ENCODE measurements at places on chromosomes 1 and 21.

- no peak for DNase-seq
These were observed 28.1 kb downstream of the AHDC1 start for GRCh38 chr1:27575840-27576331.

- DNase-seq, result no peak
These were observed 4.5 kb upstream of the FOXO6 start for GRCh38 chr1:41356752-41357151.

- DNase-seq, result no peak
These were observed 44.8 kb downstream of the BACH1 start for GRCh38 chr21:29343519-29343918.

DNA sequence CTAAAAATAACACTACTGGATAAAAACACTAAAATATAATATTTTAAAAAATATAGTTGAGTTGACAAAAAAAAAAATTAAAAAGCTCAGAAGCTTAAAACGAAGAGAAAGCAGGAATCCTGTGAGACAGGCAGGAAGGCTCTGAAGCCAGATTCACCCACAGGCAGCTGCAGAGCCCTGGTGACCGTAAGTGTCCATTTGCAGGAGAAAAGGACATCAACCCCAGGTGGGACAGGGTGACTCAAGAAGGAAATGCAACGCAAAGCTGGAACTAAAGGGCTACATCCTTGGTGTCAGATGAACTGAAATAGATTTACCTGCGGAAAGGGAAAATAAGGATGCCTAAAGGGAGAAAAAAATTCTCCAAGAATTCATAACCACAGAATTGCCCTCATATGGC lies 46.8 kb downstream of the USP24 start:
- no peak for DNase-seq

DNA sequence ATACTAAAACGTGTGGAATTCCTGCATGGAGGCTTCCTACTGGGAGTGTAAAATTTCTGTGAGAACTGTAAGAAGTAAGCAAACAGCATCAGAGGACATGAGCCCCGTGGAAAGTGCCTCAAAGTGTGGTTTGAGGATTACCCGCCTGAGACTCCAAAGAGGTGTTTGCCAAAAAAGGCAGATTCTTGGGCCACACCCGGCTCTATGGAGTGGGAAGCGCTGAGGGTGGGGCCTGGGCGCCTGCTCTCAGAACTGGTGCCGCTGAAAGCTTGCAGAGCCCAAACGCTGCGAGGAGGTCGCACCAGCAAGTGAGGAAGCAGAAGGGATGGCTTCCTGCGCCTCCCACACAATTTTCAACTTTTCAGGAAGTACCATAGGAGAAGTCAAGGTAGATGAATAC lies 43.0 kb upstream of the PSEN2 start:
- no peak for DNase-seq

GRCh38 chr1:20282533-20282932 lies 8.1 kb upstream of the VWA5B1 start:
- no peak for DNase-seq

DNA sequence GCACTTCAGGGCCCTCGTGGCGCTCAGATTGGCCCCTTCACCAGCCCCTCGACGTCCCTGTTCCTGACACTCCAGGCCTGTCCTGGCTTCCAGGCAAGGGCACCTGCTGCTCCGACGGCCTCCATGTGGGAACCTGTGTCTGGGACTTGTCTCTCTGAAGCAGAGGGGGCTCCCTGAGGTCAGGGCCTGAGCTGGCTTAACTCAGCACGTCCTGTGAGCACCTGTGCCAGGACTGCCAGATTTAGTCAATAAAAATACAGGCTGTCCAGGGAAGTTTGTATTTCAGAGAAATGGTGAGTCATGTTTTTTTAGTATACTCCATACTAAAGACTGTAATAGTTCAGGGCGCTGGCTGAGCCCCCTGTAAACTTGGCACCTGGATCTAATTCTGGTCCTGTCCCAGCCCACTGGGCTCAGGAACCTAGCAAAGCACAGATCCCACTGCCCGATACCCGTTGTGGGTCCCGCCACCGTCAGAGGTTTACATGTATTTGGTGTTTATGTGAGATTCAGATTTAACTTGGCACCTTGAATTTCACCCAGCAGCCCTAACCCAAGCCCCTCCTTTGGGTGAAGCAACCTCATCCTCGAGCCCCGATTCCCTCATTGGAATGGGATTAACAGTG lies 109.9 kb upstream of the IFFO2 start:
- no peak for DNase-seq

DNA sequence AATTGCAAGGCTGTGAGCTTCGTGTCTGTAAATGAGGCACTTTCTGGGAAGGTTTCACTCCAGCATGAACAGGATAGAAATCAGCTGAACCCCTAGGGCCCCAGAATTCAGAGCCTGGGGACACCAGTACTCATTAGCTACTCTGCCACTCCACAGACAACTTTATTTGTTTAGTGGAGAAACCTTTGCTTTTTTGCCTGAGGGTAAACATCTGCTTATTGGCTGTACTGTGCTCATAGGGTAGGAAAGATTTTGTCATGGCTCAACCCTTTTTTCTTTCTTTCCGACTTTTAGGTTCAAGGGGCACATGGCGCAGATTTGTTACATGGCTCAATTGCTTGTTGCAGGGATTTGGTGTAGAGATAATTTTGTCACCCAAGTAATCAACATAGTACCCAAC lies 138.4 kb upstream of the BACE2 start:
- DNase-seq, result no peak

DNA sequence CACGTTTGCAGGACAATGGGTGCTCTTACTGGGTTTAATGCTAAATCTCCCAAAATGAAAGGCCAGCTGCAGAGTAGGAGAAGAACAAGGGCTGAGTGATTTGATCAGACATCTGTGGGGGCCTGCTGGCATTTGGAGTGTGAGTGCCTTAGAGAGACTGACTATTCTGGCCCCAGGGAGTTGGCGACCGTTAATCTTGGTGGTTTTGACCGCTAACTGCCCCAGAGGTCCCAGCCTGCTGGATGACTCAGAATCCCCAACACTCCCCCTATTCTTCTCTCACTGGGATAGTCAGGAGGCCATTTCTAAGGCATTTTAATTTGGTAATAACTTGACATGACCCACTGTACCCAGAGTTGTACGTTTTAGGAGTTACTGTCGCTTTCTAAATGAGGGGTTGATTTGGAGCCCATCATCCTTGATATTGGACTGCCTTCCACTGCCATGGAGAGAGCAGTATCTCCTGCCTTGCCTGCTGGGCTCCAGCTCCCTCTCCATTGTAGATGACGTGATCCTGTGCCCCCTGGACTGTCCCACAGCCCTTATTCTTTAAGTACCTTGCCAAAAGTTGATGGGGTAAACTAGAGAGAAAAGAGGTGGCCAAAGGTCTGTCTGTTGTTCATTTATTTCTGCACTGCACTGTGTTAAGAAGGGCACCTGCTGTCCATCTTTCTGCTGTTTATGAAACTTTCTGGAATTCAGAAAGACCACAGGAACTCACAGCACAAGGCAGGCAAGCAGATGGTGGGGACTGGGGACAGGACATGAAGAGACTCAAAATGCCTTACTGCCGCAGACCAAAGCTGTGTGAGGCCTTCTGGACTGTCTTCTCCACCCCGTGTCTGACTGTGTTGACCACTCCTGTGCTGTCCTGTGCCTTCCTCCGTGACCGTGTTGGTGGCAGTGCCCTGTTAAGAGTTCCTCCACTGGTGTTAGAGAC lies 98.2 kb upstream of the ARTN start:
- DNase-seq, result no peak

DNA sequence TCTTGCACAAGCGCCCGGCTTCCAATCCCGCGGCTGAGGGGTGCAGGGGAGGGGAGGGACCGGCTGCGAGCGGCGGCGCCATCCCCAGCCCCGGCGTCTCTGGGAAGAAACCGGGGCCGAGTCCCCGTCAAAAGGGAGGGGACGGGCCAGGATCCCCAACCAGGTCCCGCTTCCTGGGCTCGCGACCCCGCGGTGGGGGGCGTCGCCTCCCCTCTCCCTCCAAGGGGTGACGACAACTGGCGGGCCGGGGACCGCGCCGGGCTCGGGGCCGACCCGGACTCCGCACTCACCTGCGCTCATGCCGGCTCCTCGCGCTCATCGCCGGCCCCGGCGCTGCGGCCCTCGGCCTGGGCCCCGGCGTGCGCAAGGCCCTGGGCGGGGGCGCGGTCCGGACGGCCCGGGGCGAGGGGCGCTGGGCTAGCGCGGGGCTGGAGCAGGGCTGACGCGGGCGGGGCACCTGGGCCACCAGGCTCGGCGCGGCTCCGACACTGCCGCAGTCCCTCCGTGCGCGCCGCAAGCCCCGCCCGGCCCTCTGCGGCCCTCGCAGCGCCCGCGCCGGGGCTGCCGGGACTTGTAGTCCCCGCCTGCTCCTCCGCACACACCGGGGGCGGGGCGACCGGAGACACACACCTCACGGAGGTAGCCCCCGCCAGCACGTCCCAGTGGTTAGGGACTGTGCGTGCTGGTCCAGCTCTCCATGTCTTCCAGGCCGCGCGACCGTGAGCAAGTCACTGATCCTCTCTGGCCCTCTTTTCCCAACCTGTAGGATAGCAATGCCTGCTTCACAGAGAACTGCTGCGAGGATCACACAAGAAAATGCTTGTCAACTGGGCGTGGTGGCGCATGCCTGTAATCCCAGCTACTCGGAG lies at the start of gene ATP13A2:
TSS of gene ATP13A2 (minus strand) at position 490 of the 869 bp plus-strand sequence. CDS start at position 300, 190 bp downstream.
- peak; percentile 75 for DNase-seq

DNA sequence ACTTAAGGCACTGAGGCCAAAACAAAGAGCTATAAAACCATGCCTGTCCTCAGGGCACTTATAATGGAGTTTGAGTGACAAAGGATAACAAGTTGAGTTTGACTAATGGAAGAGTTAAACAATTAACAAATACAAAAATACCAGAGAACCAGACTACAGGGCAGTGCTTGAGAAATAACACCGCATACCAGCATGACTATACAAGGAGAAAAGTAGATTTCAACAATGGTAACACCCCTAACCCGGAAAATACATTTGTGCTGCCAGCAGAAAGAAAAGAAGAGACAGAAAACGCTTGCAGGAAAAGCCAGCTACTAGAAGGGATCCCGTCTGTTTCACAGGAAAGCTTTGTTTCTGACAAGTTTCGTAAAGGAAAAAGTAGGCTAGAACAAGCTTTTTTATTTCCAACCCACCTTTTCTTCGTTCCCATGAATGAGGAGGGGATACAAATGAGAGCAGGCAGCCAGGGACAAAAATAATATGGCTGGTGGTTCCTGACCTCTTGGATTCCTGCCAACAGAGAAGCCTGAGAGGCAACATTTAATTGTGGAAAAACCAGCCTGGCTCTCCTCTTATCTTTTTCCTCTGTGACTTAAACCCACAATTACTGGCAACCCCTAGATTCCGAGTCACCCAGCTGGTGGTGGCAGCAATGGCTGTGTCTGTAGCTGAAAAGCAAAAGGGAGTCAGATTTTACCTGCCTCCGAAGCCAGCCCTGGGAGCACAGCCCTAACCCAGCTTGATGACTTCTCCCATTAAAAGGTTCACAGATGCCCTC lies 56.5 kb downstream of the WLS start:
- no peak for DNase-seq

DNA sequence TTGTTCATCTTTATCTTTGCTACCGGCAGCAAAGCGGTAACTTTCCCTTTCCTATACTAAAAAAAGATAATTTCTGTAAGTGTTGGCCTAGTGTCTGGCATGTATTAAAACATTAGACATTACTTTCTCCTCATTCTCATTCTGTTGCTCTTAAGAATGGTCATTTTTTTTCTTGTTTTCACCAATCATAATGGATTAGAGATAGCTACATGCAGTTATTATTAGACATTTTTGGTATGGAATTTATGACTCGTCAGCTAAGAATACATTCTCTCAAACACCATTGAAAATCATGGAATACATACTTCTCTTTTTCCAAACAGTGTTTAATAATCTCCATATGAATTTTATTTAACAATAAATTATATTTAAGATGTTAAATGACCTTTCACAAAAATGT lies 1154.6 kb downstream of the BRINP3 start:
- no peak for DNase-seq

GRCh38 chr1:185816460-185816859 lies 82.3 kb downstream of the HMCN1 start:
- DNase-seq, result no peak

GRCh38 chr1:152335399-152335798 lies 10.4 kb upstream of the FLG start:
- no peak for DNase-seq

DNA sequence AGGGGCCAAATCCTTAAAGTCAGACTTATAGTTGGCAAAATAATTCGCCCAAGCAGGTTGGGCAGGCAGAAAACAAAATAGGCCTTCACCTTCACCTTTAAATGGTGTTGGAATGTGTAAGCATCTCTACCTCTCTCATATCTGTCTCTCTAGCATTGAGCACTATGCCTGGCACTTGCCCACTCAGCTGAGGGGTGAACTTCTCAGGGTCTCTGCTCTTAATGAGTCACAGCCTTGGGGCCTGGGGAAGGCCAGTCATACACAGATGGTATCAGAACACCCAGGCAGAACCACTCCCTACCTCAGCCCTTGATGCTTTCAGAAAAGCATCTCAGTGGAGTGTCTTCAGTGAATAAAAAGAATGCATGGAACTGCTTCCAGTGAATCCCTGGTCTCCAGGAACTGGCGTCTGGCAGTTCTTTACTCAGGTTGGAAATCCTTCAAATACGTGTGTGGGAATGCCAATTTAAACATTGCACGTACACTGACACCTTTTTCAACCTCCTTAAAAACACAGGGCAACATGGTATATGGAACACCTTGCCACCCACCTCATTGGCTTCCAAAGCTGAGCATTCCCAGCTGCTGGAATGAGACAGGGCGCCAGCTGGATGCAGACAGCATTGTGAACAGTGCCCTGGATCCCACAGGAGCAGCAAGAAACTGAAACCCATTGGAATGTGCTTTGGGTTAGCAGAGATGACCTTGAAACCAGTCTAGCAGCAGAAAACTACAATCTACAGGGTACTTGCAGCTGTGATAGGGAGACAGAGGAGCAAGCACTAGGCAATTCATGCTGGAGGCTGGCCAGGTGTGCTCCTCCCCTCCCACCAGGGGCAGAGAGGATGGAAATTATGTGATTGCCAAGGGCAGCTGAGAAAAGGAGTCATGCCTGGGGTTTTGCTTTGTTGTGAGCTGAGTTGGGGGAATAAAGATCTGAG lies 30.0 kb downstream of the ZNF697 start:
- no peak for DNase-seq

GRCh38 chr1:201299968-201300367 lies 16.7 kb downstream of the PKP1 start:
- DNase-seq, result no peak

- DNase-seq, result no peak
These were observed 277.3 kb upstream of the FMN2 start for GRCh38 chr1:239814306-239814881.

- DNase-seq, result no peak
These were observed 61.8 kb downstream of the IER5 start for GRCh38 chr1:181150273-181150672.

GRCh38 chr1:119975006-119975405 lies 78.7 kb upstream of the ADAM30 start:
- DNase-seq, result no peak

DNA sequence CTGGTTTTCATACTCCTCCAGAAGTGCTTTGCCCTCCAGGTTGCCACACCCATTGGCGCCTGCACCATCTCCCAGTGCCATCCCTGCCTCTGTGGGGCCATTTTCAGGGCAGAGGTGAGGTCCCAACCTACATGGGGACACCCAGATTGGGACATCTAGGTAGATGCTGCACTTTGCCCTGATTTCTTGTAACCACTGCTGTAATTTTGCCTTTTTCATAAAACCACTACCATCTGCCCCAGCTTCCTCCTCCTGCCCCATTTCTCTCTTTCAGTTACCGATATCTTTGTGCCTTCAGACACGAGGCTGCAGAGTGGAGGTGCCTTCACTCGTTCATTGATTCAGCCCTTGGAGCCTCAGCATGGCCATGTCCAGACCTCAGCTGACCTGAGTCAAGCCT lies 21.4 kb downstream of the FAAH start:
- DNase-seq, result no peak

GRCh38 chr1:6998267-6998666 lies 213.0 kb downstream of the CAMTA1 start:
- DNase-seq, result no peak

Measured in activated CD8-positive, alpha-beta memory T cell treated with anti-CD3 and anti-CD28 coated beads for 48 hours (primary cell).